Activated T-helper 17 cell treated with anti-CD3 and anti-CD28 coated beads, Interleukin-2, amount 50 U/mL, for 72 hours (primary cell): ENCODE measurements at places on chromosomes 5 and 9.

DNA sequence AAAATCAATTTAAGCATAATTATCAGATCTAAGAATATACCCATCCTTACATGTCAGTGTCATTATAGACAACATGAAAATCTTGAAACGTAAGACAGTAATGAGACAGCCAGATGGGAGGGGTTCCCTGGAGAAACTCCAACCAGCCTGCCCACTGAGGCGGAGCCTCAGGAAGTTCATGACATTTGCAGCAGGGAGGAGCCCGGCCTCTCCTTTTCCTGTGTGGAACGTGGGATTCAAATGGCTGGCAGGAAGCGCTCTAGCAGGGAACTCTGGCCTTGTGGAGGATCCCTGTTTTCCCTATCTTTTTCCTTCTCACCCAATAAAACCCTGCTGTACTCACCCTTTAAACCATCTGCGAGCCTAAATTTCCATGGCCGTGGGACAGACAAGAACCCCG is 176.6 kb upstream of the KCNN2 start:
- no peak for ATAC-seq
- no peak overlapping the region for H3K27ac ChIP-seq
- H3K4me3 ChIP-seq, result no peak overlapping the region
- H3K36me3 ChIP-seq, result no peaks in the 10 kb centered on the region

DNA sequence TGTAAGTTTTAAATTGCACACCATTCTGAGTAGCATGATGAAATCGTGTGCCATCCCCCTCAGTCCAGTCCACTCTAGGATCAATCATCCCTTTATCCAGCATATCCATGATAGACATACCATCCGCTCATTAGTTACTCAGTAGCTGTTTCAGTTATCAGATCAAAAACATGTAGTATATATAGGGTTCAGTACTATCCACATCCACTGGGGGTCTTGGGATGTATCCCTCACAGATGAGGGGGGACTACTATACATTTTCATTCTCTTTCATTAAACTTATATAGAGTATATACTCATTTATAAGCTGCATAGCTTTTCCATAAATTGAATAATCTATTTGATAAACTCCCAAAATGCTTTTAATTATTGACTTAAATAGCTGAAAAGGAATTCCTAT is 67.6 kb downstream of the MEIKIN start:
- no peak overlapping the region for H3K4me3 ChIP-seq
- no peak for ATAC-seq
- H3K27me3 ChIP-seq, result no peaks in the 10 kb centered on the region
- H3K4me1 ChIP-seq, result no peaks in the 10 kb centered on the region
- H3K36me3 ChIP-seq, result no peaks in the 10 kb centered on the region

DNA sequence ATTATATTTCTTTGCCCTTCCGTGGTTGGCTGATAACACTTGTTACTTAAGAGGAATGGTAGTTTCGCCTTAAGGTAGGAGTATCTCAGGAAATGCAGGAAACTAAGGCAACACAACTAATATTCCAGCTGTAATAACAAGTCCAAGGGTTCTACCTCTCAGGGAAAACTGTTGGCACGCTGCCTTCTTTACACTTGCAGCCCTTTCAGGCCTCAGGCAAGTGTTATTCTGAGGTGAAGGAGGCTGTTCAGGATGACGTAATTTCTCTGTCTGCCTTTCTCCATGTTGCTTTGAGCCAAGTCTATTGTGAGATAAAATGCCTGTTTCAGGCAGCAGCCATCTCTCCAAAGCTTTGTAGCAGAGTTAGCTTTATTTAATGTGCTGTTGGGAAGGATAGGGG is 38.0 kb downstream of the VCAN start:
- no peak overlapping the region for H3K27ac ChIP-seq
- no peaks in the 10 kb centered on the region for H3K4me1 ChIP-seq
- ATAC-seq, result no peak
- no peaks in the 10 kb centered on the region for H3K36me3 ChIP-seq

DNA sequence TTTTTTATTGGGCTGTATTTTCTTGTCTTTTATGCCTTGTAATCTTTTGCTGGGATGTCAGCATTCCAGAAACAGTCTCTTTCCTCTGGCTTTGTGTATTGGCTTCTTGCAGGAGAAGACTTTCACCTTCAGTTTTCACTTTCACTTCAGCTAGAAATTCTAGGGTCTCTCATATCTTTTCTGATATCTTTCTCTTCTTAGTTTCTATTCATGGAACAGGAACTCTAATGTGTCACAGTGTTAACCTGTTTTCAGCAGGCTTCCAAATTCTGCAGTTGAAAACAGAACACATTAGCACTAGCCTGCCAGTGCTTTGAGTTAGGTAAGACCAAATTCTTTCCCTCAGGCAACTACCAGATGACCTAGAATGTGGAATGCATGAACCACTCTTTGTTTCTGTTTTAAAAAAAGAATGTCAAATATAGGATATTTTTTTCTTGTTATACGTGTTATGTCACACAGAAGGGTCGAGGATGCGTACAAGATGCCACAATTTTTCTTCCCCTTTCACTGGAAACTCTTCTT is 164.7 kb downstream of the TUSC1 start:
- H3K4me3 ChIP-seq, result no peak overlapping the region
- H3K27me3 ChIP-seq, result no peaks in the 10 kb centered on the region
- no peaks in the 10 kb centered on the region for H3K36me3 ChIP-seq

- ATAC-seq, result no peak
- H3K4me1 ChIP-seq, result peaks cover 4% of the 10 kb centered on the region
- H3K27me3 ChIP-seq, result no peaks in the 10 kb centered on the region
- no peak overlapping the region for H3K4me3 ChIP-seq
These were observed 24.5 kb upstream of the EXOC3 start for GRCh38 chr5:418162-419121.
